GM12892 (cell line): ENCODE measurements at places on chromosomes 6 and 20.

GRCh38 chr20:4152696-4153235 is 137.4 kb upstream of the RNF24 start:
- no peak for DNase-seq

GRCh38 chr20:62159839-62160238 is 16.3 kb downstream of the SS18L1 start:
- peak; percentile 63 for DNase-seq

- no peak for DNase-seq
These were observed 31.5 kb downstream of the CFAP61 start for GRCh38 chr20:20083807-20084206.

DNA sequence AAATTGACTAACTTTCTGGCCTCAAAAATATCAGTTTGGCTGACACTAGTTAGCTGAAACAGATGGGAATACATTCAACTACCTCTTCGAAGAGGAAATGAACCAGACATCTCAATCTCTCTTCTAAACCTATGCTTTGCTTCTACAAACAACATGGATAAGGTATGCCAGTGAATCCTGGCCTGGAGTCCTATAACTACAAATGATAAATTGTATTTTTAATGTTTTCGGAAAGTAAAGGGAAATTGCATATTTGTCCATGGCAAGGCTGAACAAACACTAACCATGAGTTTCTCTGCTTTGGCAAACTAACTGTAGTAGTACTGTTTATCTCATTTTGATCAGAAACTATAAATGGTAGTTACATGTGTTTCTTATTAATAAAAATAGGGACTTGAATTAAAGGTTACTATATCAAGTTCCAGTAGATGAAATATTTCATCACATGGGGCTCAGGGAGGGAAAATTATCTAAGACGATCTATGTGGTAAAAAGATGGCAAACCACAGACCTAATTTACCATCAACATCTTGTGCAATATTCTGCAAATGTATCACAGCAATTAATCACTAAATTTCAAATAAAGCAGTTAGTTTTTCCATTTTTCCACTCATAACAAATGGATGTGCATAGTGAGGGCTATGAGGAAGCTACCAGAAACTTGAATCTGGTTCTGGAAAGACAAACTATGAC is 76.8 kb downstream of the COL12A1 start:
- no peak for DNase-seq

- no peak for DNase-seq
These were observed 524.8 kb upstream of the GJE1 start for GRCh38 chr6:141607956-141608355.

GRCh38 chr20:20733943-20734342 is 21.5 kb upstream of the RALGAPA2 start:
- no peak for DNase-seq

DNA sequence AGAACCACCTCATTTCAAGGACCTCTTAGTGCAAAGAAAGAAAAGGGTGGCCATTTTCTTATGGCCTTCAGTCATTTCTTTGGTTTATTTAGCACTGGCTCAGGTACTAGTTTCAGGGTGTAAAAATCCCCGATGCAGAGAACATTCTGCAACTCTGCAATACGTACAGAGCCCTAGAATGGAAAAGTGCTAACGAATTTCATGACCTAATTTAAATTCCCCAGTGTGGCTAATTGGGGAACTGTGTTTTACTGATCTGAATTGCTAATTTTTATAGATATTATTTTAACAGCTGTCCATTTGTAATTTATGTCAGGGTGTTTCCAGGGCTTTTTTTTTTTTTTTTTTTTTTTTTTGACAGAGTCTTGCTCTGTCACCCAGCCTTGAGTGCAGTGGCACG is 160.7 kb downstream of the UST start:
- no peak for DNase-seq

- DNase-seq = no peak
These were observed 9.3 kb upstream of the C2 start for GRCh38 chr6:31918069-31918720.

- no peak for DNase-seq
These were observed 10.7 kb downstream of the TBXT start for GRCh38 chr6:166156942-166157341.

- no peak for DNase-seq
These were observed 245.8 kb upstream of the RAB32 start for GRCh38 chr6:146297815-146298214.

DNA sequence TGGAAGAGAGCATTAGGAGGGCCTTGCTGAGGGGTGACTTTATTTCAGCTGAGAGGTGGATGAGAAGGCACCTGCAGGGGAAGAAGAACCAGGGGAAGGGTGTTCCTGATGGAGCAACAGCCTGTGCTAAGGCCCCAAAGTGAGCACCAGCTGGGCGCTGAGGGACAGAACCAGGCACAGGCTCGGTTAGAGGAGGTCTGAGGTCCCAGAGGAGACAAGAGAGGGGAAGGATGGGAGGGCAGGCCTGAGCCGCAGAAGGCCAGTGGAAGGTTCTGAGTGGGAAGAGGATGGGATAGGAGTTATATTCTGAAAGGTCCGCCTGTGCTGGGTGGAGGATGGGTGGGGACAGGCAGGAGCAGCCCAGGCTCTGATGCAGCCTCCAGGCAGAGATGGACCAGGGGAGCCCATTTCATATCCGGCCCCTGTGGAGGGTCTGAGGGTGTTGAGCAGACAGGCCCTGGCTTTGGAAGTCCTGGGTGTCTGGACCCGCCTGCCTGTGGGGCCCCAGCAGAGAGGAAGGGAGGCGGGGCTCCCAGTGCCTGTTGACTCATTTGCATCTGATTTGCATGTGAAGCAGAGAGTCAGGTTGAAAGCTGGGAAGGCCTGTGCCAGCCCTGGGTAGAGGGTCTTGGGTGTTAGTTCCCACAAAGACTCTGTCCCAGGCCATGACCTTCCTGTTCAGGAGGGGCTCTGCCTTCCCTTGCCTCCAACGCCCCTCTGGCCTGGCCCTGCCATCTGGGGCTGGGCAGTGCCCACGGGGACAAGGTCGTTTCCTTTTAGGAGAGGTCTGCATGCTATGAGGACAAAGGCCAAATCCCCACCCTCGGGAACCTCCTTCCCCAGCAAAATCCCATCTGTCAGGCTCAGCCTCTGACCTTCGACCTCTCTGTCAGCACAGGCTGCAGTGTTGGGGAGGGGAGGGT is 10.6 kb upstream of the FAM110A start:
- DNase-seq = no peak

GRCh38 chr6:3045777-3046176 is 22.5 kb upstream of the RIPK1 start:
- no peak for DNase-seq
